NCI-H526 (cell line): ENCODE measurements at places on chromosomes 5 and 9.
A peak's percentile ranks its signal among the peaks of the same experiment; 100 is the strongest.

DNA sequence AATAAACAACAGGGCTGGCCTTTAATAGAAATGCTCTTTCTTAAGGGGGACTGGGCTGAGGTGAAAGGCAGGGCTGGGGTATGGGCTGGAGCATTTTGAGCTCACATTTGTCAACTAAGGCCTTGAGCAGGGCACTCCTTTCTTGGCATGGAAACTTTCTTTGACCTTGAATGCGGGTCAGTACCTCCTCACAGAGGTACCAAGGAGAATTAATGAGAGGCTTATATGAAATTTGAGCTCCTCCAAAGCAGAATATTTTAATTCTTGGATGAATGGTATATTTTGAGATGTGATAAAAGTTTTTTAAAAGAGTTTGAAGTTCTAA, 3.1 kb downstream of the CYSTM1 start:
- no peak for DNase-seq

DNA sequence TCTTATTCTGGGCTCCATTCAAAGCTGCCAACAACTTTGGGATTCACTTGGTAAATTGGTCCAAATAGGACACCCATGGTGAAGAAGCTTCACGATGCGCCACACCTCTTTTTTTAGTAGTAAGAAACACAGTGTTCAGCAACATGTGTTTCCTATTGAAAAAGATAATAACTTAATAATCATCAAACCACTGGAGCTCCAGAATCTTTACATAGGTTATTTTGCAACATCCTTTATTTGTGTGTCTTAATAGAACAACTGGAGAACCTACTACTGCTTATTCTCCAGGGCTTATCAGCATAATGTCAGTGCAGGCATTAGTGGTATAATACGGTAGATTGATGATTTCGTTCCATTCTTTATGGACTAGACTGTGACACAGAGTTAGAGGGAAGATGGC, 63.3 kb upstream of the DAPK1 start:
- DNase-seq = no peak

GRCh38 chr9:100267211-100267610, 85.5 kb downstream of the TEX10 start:
- DNase-seq = no peak

GRCh38 chr5:2018390-2018724, 135.6 kb upstream of the IRX4 start:
- no peak for DNase-seq

GRCh38 chr9:80797101-80797829, 892.1 kb downstream of the TLE1 start:
- DNase-seq = no peak

DNA sequence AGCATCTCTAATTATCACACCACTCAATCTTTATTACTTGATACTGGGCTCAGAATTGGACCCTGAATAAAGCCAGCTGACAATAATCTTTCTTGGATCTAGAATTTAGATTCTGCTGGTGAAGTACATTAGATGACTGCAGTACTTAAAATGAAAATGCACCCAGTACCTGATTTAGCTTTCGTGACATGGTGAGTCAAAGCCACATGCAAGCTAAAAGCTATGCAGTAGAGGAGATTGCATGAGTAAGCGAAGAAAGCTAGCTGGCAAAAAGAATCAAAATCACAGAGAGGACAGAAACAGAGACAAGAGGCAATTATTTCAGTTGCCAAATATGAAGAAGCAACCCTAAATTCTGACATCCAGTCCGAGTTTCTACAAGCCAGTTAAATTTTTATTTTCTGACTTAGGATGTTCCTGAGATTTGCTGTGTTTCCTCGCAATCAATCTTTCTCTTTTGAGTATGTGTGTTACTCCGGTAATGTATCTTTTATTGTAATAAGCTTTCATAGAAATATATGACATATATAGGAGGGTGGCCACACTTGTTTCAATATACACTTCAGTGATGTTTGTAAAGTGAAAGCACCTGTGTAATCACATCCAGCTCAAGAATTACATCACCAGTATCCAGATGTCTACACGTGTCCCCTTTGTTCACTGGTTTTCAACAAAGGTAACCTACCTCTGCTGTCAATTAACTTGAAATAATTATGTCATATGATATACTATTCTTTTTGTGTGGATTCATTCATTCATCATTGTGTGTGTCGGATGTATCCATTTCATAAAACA, 101.7 kb downstream of the CDH18 start:
- DNase-seq = no peak

- DNase-seq = peak; percentile 47
Observed at GRCh38 chr9:79134654-79135053, 437.1 kb upstream of the TLE4 start.

GRCh38 chr9:131545003-131545785, at the start of gene PRRT1B:
Gene PRRT1B (plus strand): TSS chr9:131545523. CDS start chr9:131545616, 93 bp downstream.
- DNase-seq = peak; percentile 27

GRCh38 chr5:136226401-136226800, 33.4 kb upstream of the SMIM32 start:
- DNase-seq = no peak

DNA sequence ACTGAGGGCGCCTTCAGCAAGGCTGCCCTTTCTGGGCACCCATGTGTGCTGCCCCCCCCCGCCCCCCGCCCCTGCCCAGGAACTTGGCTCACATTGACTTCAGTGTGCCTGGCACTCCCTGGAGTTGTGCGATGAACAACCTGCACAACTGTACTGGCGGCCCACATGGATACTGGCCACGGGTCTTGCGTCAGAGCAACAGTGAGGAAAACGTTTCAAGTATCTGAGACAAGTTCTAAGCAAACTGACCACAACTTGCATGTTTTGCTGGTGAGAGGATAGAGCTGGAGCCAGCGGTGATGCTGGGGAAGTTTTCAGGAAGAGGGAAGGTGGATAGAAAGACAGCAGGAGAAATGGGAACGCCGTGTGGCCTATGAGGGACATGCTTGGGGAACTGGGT, 45.4 kb downstream of the HABP4 start:
- no peak for DNase-seq

- peak; percentile 83 for DNase-seq
Observed at GRCh38 chr9:124420991-124421543, 5.8 kb upstream of the PSMB7 start.

DNA sequence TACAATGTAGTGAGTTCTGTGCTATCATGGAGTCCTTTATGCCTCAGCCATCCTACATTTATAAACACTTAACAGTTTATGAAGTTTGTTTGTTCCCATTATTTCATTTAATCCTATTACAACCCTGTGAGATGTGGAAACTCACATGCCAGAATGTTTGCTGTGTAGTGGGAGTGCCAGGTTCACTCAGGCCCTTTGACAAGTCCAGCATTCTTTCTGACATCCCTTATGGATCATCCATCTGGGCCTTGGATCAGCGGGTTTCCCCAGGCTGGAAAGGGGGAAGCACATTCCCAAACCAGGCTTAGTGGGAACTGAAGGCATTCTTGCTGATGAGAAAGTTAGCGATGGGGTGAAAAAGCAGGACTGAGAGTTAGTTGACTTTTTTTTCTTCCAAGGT, 128.1 kb upstream of the OTULINL start:
- no peak for DNase-seq
